Stimulated activated CD8-positive, alpha-beta memory T cell treated with anti-CD3 and anti-CD28 coated beads, Interleukin-7, amount 100 ng/mL, for 4 hours (primary cell): ENCODE measurements at places on chromosomes 13 and 19.

DNA sequence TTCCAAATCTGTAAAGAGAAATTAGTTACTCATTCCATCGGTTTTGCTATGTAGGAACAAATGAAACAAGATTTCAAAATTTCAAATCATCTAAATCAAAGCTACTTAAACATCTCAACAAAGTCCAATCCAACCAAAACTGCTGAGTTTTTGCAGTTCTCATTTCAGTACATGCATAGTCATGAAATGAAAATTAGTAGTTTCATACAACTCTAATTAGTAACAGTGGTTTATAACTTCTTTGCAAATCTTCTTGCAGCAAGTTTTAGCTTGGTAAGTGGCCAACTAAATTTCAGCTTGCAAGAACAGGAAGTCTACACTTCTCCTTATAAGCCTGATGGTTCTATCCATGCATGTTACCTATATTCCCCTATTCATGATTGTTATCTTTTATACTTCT, 75.6 kb downstream of the SPRY2 start:
- DNase-seq = no peak

DNA sequence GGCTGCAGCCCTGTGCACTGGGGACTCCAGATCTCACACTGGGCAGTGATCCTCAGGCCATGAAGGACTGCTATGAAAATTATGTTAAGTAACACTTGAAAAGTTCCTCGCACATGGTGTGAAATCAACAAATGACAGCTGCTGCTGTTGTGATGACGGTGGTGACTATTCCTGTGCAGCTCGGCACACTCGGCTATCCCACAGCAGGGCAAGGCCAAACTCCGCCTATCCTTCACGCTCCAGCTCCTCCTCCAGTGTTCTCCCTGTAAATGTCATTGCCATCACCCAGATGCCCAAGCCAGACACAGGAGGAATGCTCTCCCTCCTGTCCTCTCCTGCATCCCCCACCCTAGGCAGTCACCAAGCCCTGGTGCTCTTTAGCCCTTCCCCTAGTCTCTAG, 31.3 kb downstream of the GRIK5 start:
- no peak for DNase-seq

- no peak for DNase-seq
Observed at GRCh38 chr19:49155820-49156346, 687 bp upstream of the HRC start.

DNA sequence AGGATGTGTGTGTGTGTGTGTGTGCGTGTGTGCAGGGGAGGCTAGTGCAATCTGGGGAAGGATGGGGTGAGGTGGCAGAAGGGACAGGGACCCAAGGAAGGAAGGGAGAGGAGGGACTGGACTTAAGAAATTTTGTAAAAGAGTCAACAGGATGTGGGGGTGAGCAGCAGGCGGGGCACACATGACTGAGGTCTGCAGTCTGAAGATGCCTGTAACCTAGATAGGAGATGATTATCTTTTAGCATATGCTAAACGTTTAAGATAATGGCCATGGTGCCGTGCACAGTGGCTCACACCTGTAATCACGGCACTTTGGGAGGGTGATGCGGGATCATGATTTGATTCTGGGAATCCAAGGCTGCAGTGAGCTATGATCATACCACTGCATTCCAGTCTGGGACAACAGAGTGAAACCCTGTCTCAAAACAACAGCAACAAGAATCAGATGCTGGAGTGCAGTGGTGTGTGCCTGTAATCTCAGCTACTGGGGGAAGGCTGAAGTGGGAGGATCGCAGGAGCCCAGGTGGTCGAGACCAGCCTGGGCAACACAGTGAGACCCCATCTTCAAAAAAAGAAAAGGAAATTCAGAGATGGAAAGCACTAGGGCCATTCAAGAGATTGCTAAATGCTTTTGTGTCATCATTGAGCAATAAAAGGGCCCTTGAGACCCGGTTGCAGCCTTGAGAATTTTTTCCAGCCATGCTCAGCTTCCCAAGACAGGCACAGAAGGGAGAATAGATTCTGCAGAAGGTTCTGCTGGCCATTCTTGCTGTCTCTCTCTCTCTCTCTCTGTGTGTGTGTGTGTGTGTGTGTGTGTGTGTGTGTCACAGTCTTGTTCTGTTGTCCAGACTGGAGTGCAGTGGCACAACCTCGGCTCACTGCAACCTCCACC, 3.8 kb upstream of the ZNF414 start:
- peak; percentile 43 for DNase-seq

DNA sequence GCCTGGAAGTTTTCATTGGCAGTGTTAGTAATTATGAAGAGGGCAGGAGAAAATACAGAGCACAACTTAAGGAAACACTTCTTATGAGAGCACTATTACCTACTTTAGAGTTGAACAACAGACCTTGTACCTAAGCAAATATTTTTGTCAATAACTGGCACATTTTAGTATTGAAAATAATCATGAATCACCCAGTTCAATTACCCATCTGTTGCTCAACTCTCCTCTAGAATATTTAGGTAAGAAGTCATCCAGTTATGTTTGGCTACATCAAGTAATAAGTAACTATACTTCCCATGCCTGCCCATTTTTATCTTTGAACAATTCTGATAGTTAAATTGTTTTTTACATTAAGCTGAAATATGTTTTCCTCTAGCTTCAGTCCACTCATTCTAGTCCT, 893.4 kb downstream of the DIAPH3 start:
- no peak for DNase-seq

GRCh38 chr19:17530586-17530985, 19.1 kb downstream of the PGLS start:
- DNase-seq = no peak

DNA sequence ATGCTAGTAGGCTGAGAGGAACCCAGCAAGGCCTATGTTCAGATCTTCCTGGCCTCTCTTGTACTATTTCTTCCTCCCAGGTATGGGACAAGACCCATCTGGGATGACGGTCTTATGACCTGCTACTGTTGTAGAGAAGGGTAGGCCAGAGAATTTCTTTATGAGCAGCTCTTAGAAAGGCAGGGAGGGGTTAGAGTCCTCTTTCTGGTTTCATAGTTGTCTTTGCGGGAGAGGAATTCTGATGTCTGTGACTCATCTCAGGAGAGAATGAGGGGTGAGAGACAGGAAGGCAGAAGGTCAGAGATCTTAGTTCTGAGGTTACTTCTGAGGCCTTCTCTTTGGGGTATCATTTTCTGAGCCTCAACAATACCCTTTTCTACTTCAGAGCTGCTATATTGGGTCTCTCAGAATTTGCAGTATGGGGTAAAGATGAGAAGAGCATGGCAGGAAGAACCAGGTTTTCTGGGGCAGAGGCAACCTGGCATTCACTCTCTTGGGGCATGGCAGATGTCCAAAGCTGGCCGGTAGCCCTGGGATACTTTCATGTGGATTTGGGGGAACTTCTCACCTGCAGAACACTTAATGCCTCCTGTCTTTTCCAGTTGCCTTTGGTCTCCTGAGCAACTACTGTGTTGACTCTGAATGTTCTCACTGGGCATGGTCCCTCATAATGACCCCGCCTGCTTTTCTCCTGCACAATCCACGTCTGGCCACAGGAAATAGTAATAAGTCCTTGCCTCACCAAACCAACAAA, 154.4 kb downstream of the GGACT start:
- no peak for DNase-seq

DNA sequence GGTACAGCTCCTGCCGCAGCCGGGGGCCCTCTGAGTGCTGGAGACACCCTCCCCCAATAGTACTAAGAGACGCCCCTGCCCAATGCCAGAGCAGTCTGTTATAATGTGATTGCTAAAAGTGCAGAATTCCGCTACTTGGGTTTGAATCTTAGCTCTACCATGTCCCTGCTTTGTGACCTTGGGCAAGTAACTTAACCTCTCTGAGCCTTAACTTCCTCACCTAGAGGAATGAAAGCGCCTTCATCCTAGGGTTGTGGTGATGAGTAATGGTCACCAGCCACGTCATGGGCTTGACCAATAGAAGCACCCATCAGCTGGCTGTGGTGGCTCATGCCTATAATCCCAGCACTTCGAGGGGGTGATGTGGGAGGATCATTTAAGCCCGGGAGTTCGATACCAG, 6.5 kb downstream of the PLEKHG2 start:
- no peak for DNase-seq

GRCh38 chr13:108943842-108944241, 314.4 kb downstream of the MYO16 start:
- no peak for DNase-seq

- DNase-seq = no peak
Observed at GRCh38 chr13:34578471-34578870, 363.6 kb upstream of the NBEA start.

DNA sequence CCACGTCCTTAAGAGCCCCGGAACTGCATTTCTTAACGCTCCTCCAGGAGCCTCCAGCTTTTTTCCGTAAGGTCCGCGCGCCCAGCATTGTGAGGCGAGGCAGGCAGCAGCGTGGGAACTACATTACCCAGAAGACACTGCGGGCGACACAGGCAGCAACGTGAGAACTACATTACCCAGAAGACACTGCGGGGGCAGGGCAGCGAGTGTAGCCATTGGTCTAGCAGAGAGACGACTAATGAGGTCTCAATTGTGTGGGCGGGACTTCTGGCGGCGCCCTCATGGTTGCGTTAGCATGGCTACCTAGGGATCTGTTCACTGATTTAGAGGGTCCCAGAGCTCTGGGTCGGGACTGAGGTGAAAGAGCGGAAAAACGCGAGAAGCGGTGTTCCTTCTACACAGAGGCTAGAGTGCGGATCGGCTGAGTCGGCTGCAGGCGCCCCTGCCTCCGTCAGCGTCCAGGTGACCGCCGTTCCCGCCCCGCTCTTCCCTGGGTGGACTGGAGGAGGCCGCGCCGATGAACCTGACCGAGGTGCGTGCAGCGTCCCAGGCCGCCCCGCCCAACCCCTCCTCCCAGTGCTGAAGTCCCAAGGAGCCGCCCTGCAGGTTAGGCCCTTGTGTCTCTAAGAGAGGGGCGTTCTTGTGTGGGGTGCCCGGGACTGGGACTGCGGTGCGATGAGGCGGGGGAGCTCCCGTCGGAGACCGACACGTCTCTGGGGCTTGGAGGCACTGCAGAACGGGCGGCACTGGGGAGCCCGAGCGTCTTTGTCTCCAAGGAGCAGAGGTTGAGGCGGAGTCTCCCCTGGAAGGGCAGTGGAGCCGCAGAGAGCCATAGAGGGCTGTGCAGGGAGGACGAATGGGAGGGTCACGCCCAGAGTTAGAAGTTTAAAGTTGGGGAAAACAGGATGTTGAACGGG, at the start of gene ZNF749:
ZNF749 (plus strand) TSS at position 264 of the 917 bp plus-strand sequence; CDS start at position 518, 254 bp downstream.
- peak; percentile 94 for DNase-seq

DNA sequence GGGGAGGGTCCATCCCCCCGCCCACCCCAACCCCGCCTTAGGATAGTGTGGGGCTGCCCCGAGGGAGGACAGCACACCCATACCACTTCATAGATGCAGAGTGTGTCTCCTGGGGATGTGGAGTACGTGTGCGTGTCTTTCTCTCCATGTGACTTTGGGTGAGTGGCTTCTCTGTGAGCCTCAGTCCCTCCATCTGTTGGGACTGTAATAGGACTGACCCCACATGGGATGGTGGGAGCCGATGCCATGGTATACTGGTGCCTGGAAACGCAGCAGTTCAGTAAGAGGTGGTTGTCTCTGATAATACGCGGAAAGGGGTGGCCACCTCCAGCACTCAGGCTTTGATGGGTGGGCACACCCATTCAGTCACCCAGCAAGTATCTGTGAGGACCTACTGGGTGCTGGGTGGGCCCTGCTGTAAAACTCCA, 816 bp upstream of the PRKD2 start:
- DNase-seq = no peak

GRCh38 chr13:37806666-37807065, 62.9 kb downstream of the TRPC4 start:
- DNase-seq = no peak

DNA sequence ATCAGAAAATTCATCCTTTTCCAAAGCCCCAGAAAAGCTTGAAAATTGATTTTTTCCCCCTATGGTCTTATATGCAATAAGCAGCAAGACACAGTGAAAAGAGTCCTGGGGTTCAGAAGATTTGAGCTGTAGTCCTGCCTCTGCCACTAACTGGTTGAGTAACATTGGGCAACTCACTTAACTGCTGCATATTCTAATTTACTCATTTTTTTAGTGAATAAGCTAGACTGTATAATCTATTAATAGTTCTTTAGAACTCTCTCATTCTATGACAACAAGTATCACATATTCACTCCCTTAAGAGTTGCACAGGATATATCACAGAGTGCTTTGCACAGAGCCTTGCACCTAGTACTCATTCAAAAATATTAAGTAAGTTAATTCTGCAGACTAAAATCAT, 110.8 kb downstream of the STOML3 start:
- DNase-seq = no peak

- peak; percentile 25 for DNase-seq
Observed at GRCh38 chr13:112968910-112969691, at the start of gene MCF2L. TSS of gene MCF2L (plus strand) at chr13:112969214. CDS start at chr13:112969380, 166 bp downstream.

DNA sequence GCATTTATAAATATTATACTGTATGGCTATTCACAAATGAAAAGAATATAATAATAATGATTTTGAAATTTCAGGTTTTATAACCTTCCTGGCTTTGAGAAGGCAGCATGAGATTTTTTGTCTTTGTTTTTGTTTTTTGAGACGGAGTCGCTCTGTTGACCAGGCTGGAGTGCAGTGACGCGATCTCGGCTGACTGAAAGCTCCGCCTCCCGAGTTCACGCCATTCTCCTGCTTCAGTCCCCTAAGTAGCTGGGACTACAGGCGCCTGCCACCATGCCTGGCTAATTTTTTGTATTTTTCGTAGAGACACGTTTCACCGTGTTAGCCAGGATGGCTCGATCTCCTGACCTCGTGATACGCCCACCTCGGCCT, 64.1 kb downstream of the ZNF429 start:
- DNase-seq = peak; percentile 23

DNA sequence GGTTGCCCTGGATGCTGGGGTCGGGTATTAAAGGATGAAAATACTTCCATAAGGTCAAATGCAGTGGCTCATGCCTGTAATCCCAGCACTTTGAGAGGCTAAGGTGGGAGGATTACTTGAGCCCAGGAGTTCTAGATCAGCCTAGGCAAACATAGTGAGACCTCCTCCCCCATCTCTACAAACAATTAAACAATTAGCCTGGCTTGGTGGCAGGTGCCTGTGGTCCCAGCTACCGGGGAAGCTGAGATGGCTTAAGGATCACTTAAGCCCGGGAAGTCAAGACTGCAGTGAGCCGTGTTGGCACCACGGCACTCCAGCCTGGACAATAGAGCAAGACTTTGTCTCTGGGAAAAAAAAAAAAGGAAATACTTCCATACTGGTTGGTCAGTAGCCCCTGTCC, 1.5 kb downstream of the KLK11 start:
- DNase-seq = no peak

- no peak for DNase-seq
Observed at GRCh38 chr19:40255619-40256166, 29.2 kb upstream of the CCNP start.

DNA sequence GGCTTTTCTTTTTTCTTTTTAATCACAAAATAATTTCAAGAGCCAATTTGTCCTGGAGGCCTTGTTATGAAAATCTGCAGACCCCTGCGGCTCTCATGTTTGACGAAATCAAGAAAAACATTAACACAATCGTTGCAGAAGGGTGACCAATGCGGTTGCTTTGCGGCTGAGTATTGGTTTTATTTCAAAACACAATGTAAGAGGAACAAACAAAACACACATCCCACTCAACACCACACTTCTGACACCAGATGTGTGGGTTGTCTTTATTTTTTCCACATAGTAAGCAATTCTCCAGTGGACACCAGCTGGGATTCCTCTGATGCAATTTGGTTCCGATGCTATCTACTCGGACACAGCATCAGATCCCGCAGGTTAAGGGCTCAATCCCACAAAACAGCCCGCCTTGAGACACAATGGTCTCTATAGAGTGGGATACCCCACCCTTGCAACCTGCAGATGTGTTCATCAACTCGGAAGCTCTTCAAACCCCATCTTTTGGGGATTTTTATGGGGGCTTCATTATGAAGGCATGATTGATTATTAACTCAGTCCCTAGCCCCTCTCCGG, 21.9 kb upstream of the CCDC124 start:
- DNase-seq = no peak

GRCh38 chr13:49814551-49815270, 22.2 kb upstream of the KPNA3 start:
- no peak for DNase-seq
